Inflammatory macrophage (primary cell): ENCODE measurements at places on chromosomes 1 and 21.

DNA sequence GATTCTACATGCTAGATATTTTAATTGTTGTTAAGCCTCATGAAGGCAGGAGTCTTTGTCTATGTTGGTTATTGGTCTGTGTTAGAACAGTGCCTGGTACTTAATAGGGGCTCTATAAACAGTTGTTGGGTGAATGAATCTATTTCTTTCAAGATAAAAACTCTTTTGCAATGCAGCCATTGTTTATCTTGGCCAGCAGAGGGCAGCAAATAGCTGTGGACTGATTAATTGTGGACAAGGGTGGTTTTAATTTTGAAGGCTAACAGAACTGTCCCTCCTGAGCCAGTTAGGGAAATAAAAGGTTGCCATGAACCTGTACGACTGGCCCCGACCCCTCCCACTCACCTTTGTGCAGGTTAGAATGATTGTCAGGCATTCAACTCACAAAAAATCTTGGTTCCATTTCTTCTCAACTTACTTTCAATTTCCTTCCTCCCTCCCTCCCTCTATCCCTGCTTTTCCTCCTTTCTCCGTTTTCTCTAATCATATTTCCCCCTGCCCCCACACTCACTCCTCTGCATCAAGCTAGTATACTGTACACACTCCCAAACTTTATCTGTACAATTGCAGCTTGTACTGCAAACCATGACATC, 66.3 kb upstream of the DIRAS3 start:
- peak; percentile 50 for DNase-seq

DNA sequence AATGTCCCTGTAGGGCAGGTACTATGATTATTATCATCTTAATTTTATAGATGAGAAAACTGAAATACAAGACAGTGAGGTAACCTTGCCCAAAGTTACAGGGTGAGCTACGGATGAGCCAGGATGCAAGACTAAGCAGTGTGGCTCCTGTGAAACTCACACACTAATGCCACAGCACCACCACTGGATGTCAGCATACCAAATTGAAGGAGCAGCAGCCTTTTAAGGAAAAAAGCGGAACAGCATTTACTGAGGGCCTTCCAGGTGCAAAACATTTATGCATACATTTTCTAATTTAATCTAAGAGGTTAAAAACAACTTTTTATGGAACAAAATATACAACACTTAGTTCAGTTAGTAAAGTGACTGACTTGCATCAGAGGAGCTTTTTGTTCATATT, 41.7 kb downstream of the SEC16B start:
- DNase-seq, result no peak

GRCh38 chr1:171213559-171214454, 28.7 kb downstream of the FMO2 start:
- DNase-seq, result no peak

- DNase-seq, result peak; percentile 80
These were observed 16.9 kb downstream of the ATG4C start for GRCh38 chr1:62800825-62801306.

- DNase-seq, result no peak
These were observed 41.6 kb downstream of the PCNX2 start for GRCh38 chr1:233253832-233254331.

DNA sequence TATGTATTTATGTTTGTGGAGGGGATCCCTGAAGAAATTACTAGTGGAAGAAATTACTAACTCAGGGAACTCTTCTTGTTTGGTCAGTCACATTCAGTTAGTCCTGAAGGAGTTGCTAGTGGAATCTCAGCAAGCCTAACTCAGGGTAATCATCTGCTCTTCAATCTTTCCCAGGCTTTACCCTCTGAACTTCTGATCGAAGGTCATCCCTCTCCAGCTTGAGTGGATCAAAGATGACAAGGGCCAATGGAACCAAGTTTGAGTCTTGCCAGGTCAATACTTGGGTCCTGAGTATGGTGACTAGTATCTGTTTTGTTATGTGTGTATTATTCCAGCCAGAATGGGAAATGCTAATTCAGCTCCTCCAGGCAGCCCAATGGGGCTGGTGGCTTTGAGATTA, 49.3 kb downstream of the CFH start:
- DNase-seq, result no peak

GRCh38 chr1:110780600-110781484, 92.1 kb upstream of the CD53 start:
- peak; percentile 78 for DNase-seq

- DNase-seq, result no peak
These were observed 167.1 kb upstream of the OLFM3 start for GRCh38 chr1:102163799-102164198.

DNA sequence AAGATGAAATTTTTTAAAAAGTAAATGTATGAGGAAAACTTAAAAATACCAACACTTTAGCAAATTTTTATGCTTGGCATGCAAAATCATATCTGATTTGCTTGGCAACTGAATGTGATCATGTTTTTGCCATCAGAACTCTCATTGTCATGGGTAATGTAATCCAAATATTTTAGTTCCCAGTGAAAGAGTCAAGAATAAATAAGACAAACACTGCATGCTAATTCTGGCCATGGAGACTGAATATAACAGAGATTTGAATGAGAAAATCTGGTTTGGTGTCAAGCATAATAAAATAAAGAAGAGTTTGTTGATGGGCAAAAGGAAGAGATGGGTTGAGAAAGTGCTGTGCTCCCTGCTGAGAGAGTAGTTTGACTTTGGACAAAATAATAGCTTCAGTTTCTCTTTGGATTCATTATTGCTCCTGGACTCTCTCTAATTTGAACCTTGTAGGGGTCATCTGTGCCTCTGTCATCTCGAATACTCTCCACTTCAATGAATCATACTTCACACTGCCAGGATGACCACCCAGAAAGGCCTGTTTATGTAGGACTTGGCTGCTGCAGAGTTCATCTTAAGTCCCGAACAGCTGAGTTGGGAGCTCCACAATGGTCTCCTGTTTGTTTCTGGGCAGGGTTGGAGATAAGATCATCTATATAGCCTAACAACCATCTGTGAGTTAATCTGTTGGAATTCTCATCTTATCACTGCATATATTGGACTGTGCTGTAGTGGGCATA, 34.4 kb downstream of the ADAMTS1 start:
- no peak for DNase-seq

DNA sequence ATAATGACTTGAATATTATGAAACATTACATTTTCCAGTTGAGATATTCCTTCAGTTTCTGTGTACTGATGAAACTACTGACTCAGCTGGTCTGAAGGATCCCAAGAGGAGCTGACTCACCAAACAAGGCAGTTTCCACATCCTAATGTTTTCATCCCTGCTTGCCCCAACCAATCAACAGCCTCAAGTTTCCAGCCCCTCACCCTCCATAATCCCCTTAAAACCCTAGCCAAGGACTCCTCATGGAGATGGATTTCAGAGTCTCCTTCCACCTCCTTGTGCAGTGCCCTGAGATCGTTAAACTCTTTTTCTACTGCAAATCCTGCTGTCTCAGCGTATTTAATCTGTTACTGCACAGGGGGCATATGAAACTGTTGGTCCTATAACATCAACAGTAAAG, 83.1 kb upstream of the HAO2 start:
- no peak for DNase-seq

- no peak for DNase-seq
These were observed 57.7 kb downstream of the ZC3H11B start for GRCh38 chr1:219555031-219555692.

GRCh38 chr1:16145030-16145661, 10.7 kb downstream of the EPHA2 start:
- DNase-seq, result no peak

DNA sequence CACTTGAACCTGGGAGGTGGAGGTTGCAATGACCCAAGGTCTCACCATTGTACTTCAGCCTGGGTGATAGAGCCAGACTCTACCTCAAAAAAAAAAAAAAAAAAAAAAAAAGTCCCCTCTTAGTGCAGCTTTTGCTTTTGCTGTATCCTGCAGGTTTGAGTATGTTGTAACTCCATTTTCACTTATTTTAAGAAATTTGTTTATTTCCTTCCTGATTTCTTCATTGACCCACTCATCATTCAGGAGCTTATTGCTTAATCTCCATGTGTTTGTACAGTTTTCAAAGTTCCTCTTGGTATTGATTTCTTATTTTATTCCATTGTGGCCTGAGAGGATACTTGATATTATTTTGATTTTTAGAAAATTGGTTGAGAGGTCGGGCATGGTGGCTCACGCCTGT, 50.9 kb upstream of the AK4 start:
- peak; percentile 82 for DNase-seq

DNA sequence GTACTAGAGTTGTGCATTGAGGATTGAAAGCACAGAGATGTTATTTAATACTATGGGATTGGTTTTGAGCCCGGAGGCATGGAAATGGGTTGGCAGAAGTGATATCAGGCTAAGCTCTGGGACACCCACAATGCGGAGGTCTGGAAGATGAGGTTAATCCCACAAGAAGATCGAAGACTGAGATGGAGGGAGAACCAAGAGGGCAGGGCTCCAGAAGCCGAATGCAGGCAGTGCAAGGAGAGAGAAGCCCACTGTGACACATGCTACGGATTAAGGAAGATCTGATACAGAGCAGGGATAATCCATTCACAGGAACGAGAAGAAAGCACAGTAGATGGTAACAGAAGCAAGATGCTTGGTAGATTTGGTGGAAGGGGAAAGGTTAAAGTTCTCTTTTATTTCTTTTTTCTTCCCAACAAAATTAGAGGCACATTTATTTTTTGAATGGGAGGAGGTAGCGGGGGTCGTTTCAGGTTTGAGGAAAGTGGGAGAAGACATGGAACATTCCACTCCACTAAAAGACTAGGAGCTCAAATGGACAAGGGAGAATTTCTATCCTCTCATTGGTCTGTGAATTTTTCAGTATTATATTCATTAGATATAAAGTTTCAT, 113.2 kb downstream of the NCAM2 start:
- DNase-seq, result no peak
